ENCODE measurements at places on chromosomes 5 and 9.
A peak's percentile ranks its signal among the peaks of the same experiment; 100 is the strongest.

DNA sequence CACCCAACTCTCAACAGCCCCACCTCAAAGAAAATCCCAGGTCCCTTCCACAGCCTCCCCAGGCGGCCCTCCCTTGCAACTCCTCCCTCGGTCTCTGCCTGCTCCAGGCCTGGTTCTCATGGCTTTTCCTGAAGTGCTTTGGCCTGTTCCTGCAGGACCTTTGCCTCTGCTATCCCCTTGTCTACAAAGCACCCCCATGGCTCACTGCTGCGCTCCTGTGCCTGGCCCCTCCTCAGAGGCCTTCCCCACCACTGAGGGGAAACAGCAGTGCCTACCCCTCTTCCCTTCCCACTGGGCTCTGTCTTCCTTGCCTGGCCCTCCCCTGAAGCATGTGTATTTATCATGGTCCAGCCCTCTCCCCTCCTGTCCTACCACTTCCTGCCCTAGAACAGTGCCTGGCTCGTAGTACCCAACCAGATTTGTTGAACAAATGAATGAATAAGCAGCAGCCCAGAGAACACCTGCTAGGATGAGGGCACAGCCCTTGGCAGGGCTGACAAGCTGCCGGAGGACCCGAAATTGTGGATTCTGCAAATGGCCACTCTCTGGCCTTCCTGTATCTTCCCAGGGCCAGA, 68.6 kb upstream of the LRRTM2 start:
- peaks cover 33% of the 10 kb centered on the region for H3K36me3 ChIP-seq
- H3K4me1 ChIP-seq, result no peaks in the 10 kb centered on the region
- no peak for DNase-seq

GRCh38 chr9:76519075-76519835, 60.3 kb downstream of the GCNT1 start:
- peaks cover 26% of the 10 kb centered on the region for H3K4me1 ChIP-seq
- H3K27ac ChIP-seq, result peak overlapping the region; percentile 24
- DNase-seq, result peak; percentile 22
- H3K27me3 ChIP-seq, result no peaks in the 10 kb centered on the region
- peak overlapping the region; percentile 14 for H3K4me3 ChIP-seq

- H3K27ac ChIP-seq, result no peak overlapping the region
- H3K36me3 ChIP-seq, result no peaks in the 10 kb centered on the region
- no peak for DNase-seq
- H3K27me3 ChIP-seq, result peaks cover 44% of the 10 kb centered on the region
- H3K4me1 ChIP-seq, result no peaks in the 10 kb centered on the region
Observed at GRCh38 chr9:116928884-116929283, 241.8 kb downstream of the TRIM32 start.

GRCh38 chr5:10310066-10310779, 2.5 kb upstream of the CMBL start:
- H3K4me3 ChIP-seq, result no peak overlapping the region
- no peak overlapping the region for H3K27ac ChIP-seq
- H3K27me3 ChIP-seq, result no peaks in the 10 kb centered on the region
- peaks cover 14% of the 10 kb centered on the region for H3K36me3 ChIP-seq
- H3K4me1 ChIP-seq, result peaks cover 23% of the 10 kb centered on the region

DNA sequence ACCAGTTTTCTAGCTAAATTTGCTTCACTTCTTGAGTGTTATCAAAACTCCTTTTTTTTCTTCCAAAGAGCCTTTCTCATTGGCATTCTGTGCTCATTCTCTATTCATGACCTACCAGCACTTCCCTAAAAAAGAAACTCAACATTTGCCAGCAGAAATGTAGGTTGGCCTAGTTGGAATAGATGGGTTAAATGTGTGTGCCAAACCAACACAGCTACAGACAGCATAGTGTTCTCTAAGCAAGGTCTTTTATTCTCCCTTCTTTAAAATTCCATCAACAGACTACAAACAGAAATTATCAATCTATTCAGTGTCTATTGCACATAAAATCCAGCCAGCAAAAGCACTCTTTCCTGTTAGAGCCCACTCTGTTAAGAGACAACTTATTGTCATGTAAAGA, 255.8 kb upstream of the PUM3 start:
- H3K27ac ChIP-seq, result no peak overlapping the region
- H3K36me3 ChIP-seq, result no peaks in the 10 kb centered on the region
- no peaks in the 10 kb centered on the region for H3K27me3 ChIP-seq
- H3K4me3 ChIP-seq, result no peak overlapping the region
- DNase-seq, result no peak

DNA sequence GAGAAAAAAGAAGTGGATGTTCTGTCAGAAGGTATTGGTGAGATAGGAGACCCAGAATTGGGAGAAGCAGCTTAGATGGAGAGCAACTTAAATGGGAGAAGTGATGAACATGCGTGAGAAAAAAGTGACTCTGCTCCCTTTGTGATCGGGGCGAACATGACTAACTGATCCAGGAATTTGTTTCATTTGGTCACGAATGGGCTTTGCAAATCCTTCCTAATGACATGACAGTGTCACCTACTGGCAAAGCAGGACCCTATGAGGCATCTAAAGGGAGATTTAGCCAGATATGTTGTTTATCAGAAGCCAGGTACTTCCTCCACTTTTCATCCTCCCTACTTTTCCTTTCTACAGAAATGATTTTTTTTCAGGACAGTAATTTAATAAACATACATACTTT, 787.4 kb upstream of the RGMB start:
- H3K27ac ChIP-seq, result no peak overlapping the region
- H3K27me3 ChIP-seq, result no peaks in the 10 kb centered on the region
- H3K4me3 ChIP-seq, result no peak overlapping the region
- no peaks in the 10 kb centered on the region for H3K36me3 ChIP-seq

DNA sequence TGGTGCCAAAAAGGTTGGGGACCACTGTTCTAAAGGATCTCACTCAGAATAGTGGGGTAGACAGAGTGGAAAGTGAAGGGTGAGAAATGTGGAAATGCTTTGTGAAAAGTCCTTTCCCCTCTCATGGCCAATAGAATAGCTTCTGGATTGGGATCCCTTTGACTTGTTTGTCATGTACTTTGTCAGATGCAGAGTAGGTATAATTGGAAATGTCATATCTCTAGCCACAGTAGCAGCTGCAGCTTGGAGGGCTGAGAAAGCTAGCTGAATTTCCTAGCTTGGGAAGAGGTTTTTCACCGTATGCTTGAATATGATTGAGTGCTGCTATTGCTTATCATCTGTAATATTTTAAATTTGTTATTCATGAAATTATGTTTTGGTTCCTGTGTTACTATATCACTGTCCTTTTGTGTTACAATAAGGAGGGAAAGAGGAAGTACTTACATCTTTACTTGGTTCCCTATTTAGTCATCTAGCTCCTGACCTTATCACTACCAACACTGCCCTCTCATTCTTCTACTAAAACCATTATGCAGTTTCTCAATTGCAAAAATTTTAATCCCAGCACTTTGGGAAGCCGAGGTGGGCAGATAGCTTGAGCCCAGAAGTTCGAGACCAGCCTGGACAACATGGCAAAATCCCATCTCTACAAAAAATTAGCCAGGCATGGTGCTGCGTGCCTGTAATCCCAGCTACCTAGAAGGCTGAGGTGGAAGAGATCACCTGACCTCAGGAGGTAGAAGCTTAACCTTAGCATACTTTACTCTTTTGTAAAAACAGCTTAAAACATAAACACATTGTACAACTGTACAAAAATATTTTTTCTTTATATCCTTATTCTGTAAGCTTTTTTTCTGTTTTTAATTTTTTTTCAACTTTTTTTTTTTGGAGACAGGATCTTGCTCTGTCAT, 12.4 kb downstream of the SLC30A5 start:
- no peaks in the 10 kb centered on the region for H3K27me3 ChIP-seq
- H3K4me3 ChIP-seq, result no peak overlapping the region
- DNase-seq, result no peak
- H3K36me3 ChIP-seq, result peaks cover 32% of the 10 kb centered on the region

GRCh38 chr9:128285033-128285784, 9.1 kb downstream of the SWI5 start:
- DNase-seq, result no peak
- H3K27me3 ChIP-seq, result no peaks in the 10 kb centered on the region
- H3K27ac ChIP-seq, result no peak overlapping the region
- H3K36me3 ChIP-seq, result peaks cover 11% of the 10 kb centered on the region

- no peak overlapping the region for H3K27ac ChIP-seq
- DNase-seq, result no peak
- no peak overlapping the region for H3K4me3 ChIP-seq
- H3K36me3 ChIP-seq, result peaks cover 5% of the 10 kb centered on the region
Observed at GRCh38 chr5:6734243-6734700, 21.0 kb downstream of the TENT4A start.

DNA sequence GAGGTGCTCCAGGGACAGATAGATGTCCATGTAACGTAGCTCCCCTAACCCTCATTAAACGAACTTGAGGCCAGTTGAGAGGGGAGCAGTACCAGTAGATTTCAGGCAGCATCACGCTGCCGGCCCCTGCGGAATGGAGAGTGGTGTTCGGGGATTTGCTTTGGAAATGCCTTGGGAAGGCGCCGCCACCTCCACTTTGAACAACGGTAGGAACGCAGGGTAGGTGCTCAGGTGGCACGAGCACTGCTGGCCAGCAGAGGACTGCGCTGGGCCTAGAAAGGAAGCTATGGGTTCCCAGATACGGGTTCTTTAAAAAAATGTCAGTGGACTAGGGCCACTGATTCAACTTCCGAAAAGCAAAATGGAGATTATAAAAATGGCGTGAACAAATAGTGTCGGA, 271.8 kb downstream of the FANCC start:
- H3K27me3 ChIP-seq, result no peaks in the 10 kb centered on the region
- peaks cover 74% of the 10 kb centered on the region for H3K36me3 ChIP-seq
- peaks cover 24% of the 10 kb centered on the region for H3K4me1 ChIP-seq
- peak overlapping the region; percentile 78 for H3K27ac ChIP-seq
- no peak for DNase-seq

GRCh38 chr9:115038178-115038577, 79.8 kb downstream of the TNC start:
- no peak overlapping the region for H3K27ac ChIP-seq
- no peaks in the 10 kb centered on the region for H3K36me3 ChIP-seq
- no peaks in the 10 kb centered on the region for H3K4me1 ChIP-seq
- DNase-seq, result no peak
- peaks cover 11% of the 10 kb centered on the region for H3K27me3 ChIP-seq

DNA sequence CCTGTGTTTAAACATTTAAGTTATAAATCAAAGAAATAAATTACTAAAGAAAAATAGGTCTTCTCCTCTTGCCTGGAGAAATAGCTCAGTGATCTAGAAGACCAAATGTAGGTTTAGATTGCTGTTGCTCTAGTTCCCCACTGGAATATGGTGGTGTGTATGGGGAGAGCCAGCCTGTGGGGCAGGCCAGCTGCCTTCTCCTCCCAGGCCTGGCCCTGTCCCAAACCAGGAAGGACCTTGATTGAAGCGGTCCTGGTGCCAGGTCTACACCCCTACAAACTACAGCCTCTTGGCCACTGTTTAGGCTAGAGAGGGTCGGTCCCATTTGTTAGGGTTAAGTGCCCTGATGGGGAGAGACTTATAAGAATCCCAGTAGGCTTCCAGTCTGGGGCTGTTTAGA, 35.4 kb downstream of the MAN2A1 start:
- no peaks in the 10 kb centered on the region for H3K27me3 ChIP-seq
- H3K4me1 ChIP-seq, result no peaks in the 10 kb centered on the region
- H3K27ac ChIP-seq, result no peak overlapping the region

- H3K27me3 ChIP-seq, result no peaks in the 10 kb centered on the region
- no peak overlapping the region for H3K27ac ChIP-seq
- DNase-seq, result no peak
Observed at GRCh38 chr5:109844695-109845094, 155.0 kb downstream of the MAN2A1 start.

DNA sequence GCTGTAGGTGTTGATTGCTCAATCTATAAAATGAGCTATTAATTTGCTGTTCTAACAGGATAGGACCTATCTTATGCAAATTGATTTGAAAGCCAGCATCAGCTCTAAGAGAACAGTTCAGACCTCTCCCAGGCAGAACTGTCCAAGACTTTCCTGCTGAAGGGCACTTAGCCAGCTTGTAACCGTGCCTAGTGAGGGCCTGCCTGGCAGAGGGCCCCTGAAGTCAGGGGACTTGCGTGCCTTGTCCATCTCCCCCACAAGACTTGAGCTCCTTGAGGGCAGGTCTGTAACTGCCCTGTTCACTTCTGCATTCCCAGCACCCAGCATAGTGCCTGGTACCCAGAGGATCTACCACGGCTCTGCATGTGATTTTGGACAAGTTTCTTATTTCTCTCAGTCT, 293.4 kb downstream of the CDK5RAP2 start:
- H3K27ac ChIP-seq, result no peak overlapping the region
- no peak for DNase-seq
- no peaks in the 10 kb centered on the region for H3K4me1 ChIP-seq
- H3K4me3 ChIP-seq, result no peak overlapping the region
- H3K36me3 ChIP-seq, result no peaks in the 10 kb centered on the region
- peaks cover 31% of the 10 kb centered on the region for H3K27me3 ChIP-seq

DNA sequence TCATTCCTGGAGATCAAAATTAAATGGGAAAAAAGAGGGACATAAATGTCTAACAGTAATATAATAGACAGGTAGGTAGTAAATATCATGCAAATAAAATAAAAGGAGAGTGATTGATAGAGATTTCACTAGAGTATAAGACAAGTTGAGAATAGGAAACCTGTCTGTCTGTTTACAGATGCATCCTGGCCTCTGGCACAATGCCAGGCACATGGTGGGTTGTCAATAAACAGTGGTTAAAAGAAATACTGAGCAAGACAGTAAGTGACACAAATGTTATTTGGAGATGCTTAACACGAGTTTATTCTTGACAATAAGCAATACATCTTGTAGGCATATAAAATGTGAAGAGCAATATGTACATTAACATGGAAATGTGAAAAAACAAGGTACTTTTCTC, 33.3 kb downstream of the RICTOR start:
- H3K27me3 ChIP-seq, result no peaks in the 10 kb centered on the region
- H3K4me1 ChIP-seq, result peaks cover 9% of the 10 kb centered on the region
- H3K27ac ChIP-seq, result peak overlapping the region; percentile 40
- no peak for DNase-seq

GRCh38 chr9:38337181-38337580, 55.3 kb upstream of the ALDH1B1 start:
- no peak for DNase-seq
- H3K4me1 ChIP-seq, result no peaks in the 10 kb centered on the region
- no peak overlapping the region for H3K4me3 ChIP-seq

GRCh38 chr5:14295610-14296009, 152.5 kb downstream of the TRIO start:
- H3K4me3 ChIP-seq, result no peak overlapping the region
- H3K27ac ChIP-seq, result no peak overlapping the region
- H3K36me3 ChIP-seq, result peaks cover 7% of the 10 kb centered on the region
- DNase-seq, result no peak

Measured in Calu3 (cell line).